ENCODE measurements at places on chromosomes 7 and 10. TPM values are rescaled to one million over a fixed set of nuclear protein-coding genes. Genes with fewer than 3 reads are reported as not detected.
A peak's percentile ranks its signal among the peaks of the same experiment; 100 is the strongest.

The CALHM2 gene
- 4.2 TPM for total RNA-seq

DNA sequence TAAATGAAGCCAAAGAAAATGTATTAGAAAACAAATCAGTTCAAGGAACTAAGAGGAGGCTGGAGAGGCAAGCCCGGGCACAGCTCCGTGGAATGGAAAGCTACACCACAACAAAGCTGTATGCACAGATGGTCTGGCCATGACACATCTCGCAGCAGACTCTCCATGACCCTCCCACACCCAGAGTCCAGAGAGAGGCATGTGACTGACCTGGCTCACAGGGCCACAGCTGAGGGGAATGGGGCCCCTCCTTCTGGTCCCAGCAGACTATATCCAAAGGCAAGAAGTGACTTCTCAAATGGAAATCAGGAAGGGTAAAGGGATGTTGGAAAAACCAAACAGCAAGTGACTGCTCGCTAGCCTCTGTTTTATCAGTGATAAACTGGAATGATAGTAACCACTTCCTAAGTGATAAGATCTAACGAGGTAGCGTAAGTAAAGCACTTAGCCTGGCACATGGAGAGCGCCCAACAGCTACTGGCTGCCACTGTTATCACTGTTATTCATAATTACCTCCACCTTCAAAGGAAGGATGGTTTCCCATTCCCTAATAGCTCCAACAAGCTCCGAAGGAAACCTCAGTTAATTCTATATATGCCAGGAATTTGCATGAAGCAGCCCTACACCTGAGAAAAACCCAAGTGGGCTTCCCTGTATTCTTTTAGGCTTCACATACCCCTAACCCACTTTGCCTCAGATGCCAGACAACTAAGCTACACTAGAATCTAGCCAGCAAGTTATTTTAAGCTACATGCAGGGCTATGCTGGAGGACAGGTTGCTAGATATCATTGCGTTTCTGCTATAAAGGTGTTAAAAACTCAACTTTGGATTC is 8.4 kb downstream of the OSBPL3 start:
- peak; percentile 85 for DNase-seq

- DNase-seq: no peak
Observed at GRCh38 chr10:71210542-71210871, 1.9 kb upstream of the UNC5B start.

DNA sequence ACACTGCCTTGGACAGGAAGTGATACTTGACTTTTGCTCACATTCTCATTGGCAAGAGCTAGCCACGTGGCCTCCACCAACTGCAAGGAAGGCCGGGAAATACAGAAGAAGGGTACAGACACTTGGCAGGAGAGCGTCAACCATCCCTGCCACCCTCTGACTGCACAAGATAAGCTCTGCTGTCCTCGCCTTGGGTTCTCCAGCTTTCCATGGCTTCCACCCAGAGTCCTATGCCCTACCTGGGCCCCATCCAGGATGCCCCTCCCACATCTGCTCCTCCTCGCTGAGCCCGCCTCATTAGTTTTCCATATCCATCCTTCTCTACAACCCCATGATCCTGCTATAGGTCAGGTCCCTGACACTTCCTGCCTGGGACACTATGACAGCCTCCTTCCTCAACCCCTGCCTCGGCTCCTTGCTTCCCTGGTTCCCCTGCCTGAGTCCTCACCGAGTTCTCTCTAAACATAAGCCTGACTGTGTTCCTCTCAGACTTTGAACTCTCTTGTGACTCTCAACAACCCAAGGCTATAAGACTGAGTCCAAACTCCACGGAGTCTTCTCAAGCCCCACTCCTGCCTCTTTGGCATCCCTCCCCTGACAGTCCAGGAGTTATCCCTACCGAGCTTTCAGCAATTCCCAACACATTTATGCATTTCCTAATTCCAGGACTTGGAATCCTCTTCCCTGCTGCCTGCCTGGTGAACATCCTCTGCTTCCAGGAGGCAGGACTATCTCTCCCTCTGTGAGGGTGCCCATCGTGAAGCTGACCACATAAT is 23.2 kb upstream of the GDF10 start:
- DNase-seq: no peak

DNA sequence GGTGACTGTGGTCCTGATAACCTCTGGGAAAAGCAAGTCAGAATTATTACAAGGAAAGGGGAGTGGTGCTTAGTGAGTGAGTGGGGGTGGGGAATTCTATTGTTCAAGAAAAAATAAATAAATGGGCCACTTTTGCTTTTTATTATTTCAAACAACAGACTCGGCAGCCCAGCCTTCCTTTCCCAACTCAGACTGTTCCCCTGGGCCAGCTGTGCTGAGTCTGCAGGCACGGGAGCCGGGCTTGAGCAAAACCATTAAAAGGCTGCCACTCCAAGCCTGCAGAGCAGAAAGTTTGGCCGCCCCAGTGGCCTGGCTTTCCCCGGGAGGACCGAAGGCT is 90.0 kb downstream of the PLXNA4 start:
- DNase-seq: no peak

- peak; percentile 28 for DNase-seq
Observed at GRCh38 chr10:43304687-43305333, 37.9 kb upstream of the RASGEF1A start.

The NEBL gene
- total RNA-seq: 30.6 TPM

GRCh38 chr10:77456414-77456813 is 181.2 kb downstream of the KCNMA1 start:
- DNase-seq: no peak

The OPALIN gene
- not detected for total RNA-seq

DNA sequence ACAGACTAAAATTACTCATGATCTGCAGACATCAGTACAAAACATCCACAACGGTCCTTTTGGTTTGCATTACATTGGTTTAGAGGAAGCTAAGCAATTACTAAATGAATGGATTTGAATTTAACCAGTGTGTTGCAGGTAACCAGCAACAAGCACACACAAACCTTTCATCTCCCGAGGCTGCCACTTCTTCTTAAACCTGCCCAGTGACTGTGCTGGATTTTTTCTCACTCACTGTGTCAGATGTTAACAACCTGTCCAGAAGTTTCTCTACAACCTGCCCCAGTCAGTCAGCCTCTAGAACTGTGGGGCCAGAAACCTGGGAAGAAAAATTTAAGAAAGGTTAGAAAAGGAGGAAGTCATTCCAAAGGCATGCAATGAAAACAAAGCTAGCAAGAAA is 2.4 kb upstream of the MEOX2 start:
- no peak for DNase-seq

GRCh38 chr7:74294191-74294998 is 5.2 kb downstream of the CLIP2 start:
- DNase-seq: no peak

- DNase-seq: no peak
Observed at GRCh38 chr7:134068670-134069069, 58.5 kb upstream of the LRGUK start.

GRCh38 chr10:8006274-8006999 is 48.1 kb upstream of the GATA3 start:
- no peak for DNase-seq

DNA sequence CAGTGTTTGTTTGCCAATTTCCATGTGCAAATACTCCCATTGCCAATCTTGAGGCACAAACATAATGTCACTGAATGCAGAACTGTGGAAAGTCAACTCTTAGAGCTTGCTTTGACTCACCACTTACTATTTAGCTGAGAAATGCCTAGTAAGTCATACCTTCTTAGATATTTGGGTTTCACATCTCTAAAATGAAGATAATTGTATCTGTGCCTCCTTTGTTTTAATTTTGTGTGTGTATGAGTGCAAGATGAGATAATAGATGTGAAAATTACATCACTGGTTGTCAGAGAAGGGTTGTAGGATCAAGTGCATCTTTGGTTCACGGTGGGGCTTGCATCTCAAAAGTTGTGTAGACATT is 407.5 kb downstream of the INHBA start:
- no peak for DNase-seq

DNA sequence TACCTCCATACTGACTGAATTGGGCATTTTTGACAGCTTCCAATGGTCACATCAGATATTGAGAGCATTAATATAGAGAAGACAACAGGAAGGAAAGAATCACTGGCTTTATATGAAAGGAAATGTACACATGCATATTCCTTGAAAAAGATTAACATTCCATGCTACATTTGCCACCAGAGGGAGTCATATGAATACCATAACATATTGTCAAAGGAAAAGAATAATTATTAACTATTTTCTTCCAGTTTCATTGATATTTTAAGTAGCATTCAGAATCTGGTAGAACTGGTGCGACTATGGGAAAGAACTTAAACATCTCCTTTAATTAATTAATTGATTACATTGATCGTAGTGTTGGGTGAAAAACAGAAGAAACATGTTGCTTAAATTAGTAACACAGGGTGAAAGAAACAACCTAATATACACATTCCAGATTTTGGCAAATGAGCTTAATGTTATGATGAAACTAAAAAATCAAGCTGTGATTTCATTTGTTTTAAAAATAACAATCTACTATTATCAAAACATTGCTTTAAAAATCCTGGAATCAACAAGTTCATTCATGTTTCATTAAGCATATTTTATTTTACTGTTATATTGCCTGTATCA is 71.5 kb downstream of the GPR85 start:
- peak; percentile 53 for DNase-seq

- no peak for DNase-seq
Observed at GRCh38 chr10:114523876-114524275, 119.6 kb upstream of the AFAP1L2 start.

DNA sequence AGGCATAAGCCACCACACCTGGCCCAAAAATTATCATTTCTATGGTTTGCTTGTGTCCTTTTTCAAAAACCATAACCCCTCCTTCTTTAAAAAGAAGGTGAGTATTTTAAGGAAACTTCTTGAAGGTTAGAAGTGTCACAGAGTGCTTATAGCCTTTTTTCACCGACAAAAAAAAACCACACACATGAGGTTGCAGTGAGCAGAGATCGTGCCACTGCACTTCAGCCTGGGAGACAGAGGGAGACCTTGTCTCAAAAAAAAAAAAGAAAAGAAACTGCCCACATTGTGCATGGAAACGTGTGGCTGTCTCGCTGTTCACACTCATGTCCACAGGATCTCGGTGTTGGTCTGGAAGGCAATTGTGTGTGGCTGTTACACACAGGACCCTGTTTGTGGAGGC is 157.4 kb upstream of the PFKP start:
- no peak for DNase-seq

DNA sequence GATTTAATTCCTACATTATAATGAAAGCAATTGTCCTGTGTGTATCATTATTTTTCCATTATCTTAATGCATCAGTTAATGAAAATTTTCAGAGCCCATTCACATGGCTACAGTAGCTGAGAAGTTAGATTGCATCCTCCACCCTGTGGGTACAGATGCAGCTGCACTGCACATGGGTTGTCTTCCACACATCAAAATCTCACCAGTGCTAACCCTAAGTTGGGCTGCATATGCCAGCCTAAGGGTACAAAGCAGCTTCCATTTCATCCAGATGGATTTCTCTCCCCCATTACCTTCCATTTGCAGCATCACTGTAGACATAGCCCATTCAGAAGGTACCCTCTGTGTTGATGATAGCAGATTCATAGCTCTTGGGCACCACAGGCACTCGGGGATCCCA is 74.7 kb upstream of the WDR11 start:
- DNase-seq: no peak

- DNase-seq: peak; percentile 63
Observed at GRCh38 chr7:150876817-150877526, 24.7 kb downstream of the AOC1 start.

DNA sequence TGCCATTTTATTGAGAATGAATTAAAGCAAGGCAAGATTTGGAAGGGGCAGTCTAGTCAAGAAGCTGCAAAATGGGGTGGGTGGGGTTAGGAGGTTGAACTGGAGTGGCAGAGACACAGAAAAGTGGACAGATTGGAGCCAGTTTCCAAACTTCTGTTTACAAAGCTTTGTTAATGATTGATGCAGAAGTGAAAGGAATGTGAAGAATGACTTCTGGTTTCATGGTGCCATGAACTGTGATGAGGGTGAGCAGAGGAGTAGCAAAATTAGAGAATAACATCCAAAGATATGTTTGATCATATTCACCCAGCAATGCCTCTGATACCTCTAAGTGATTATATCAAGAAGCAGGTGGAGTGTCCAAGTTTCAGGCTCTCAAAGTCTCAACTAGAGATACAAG is 1118.0 kb upstream of the C7orf33 start:
- no peak for DNase-seq

The LEP gene
- total RNA-seq: not detected

DNA sequence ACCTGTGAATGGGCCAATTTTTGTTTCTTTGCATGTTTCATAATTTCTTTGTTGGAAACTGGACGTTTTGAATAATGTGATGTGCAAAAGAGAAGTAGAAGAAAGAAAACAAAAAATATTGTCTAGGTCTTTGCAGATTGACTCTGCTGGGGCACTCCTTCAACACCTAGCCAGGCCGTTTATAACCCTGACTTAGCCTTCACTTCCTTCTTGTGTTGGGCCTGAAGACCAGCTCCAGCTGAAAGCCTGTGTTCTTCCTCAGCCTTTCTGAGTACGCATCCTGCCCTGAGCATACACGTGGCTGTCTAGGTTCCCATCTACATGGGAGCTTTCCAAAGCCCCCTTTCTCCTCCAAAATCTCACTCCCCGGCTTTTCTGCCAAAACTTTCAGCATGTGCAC is 41.9 kb downstream of the LMTK2 start:
- DNase-seq: no peak

DNA sequence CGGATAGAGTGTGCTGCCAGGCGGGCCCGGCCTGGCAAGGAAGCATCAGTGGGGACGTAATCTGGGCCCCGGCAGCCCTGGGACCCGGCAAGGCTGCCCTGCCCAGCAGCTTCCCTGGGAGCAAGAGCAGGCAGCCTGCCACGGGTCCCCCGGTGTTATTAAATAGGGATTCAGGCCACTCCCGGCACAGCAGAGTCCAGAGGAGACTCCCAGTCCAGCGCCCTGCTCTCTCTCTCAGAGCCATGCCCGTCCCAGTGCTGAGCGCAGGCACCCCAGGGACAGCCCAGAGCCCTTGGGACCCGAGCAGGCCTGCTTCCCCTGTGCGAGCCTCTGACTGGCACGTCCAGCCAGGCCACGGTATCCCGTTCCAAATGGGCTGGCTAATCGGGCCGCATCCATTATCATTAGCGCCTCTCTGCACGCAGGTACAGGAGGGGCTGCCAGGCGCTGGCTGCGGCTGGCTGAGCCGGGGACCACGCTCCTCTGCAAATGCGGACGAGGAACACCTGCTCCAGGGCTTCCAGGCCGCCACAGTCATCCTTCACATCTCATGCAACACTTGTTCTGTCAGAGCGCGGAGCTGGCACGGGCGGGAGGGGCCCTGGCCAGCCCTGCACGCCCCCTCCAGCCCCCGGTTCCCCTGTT is 344.2 kb upstream of the MKI67 start:
- no peak for DNase-seq

GRCh38 chr7:80385508-80385907 is 126.4 kb downstream of the GNAT3 start:
- peak; percentile 33 for DNase-seq

- DNase-seq: peak; percentile 94
Observed at GRCh38 chr7:131188367-131189339, 139.0 kb upstream of the MKLN1 start.

GRCh38 chr7:76089865-76090475 is 42.1 kb downstream of the MDH2 start:
- no peak for DNase-seq

- no peak for DNase-seq
Observed at GRCh38 chr7:140881507-140882228, 43.1 kb downstream of the BRAF start.

Data from MCF 10A (cell line).